ENCODE measurements at places on chromosomes 6 and 20.

DNA sequence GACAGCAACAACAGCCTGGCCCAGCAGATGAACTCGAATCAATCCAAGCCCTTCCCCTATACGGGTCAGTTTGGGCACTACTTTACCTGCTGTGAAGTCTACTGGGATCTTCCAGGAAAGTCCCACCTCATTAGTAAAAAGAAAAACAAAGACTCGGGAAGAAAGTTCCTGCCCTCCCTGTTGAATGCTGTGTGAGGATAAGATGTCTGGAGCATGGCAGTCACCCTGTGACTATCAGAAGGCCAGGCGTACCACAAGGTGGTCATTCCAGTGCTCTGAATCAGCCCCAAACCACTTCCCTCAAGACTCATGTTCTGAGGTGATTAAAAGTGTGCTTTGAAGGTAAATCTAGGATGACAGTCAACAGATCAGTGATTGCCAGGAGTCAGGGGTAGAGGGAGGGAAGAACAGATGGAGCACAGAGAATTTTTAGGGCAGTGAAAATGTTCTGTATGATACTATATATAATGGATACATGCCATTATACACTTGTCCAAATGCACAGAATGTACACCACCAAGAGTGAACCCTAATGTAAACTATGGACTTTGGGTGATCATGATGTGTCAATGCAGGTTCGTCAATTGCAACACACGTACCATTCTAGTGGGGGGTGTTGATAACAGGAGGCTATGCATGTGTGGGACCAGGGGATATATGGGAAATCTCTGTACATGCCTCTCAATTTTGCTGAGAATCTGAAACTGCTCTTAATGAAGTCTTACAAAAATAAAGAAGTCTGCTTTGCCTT lies 14.7 kb downstream of the FKBP1A start:
- no peak for DNase-seq

DNA sequence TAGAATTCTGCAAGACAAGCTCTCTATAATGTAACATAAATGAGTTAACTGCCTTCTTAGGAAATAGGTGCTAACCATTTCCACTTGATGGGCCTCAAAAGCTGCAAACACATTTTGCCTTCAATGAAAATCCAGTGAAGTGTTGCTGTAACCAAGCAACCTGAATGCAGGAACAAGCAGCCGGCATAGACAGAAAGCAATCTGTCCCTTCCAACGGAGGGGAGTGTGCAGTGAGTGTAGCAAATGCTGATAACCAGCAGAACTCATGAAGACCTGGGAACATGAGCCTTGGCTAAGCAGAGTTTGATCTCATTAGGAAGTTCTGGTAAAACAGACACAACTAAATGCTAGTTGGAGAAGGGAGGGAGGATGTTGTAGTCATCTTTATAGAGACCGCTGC lies 697.8 kb downstream of the KIF16B start:
- DNase-seq = peak; percentile 8

- DNase-seq = peak; percentile 1
Measured at GRCh38 chr6:16804546-16805242, 43.4 kb upstream of the ATXN1 start.

DNA sequence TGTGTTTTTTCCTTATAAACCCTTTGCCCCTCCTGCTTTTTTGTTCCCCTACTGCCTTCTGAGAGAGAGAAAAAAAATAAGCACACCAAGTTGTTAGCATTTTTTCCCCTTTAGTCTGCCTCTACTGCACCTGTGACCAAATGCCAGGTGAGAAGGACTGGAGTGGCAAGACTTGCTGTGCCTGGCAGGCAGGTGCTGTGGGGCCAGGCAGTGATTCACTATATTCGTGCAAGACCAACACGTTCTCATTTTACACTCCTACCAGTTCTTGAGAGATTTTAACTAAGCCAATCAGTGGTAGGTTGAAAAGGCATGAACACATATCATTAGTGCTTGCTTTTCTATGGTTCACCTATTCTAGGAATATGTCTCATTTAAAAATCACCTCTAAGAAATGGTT lies 109.7 kb downstream of the FIG4 start:
- no peak for DNase-seq

DNA sequence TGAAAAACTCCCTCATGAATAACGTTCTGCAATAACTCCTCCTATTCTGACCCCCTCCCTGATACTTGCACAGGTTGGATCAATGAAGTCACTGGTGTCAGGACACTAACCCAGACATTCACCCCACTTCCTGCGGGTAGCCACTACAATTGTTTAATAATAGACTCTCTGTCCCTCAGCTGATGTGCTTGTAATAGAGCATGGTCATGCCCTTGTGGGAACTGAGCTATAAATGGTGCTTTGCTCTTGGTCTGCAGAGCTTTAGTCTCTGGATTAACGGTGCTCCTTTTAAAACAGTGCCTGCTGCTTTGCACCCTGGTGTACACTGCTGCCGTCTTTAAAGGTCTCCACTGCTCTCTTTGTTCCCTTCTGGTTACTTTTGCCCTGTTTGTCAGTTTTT lies 127.3 kb downstream of the BACH2 start:
- no peak for DNase-seq

DNA sequence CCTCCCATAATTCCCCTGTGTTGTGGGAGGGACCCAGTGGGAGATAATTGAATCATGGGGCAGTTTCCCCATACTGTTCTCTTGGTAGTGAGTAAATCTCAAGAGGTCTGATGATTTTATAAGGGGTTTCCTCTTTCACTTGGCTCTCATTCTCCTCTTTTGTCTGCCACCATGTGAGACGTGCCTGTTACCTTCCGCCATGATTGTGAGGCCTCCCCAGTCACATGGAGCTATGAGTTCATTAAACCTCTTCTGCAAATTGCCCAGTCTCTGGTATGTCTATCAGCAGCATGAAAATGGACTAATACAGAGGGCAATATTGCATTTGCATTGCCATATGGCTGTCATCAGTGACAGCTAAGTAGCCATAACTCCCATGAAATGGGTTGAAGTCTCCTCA lies 63.2 kb downstream of the ZNF217 start:
- no peak for DNase-seq

Data from cerebellar cortex (tissue), 1 donor.